ENCODE measurements at places on chromosomes 7 and 10.

DNA sequence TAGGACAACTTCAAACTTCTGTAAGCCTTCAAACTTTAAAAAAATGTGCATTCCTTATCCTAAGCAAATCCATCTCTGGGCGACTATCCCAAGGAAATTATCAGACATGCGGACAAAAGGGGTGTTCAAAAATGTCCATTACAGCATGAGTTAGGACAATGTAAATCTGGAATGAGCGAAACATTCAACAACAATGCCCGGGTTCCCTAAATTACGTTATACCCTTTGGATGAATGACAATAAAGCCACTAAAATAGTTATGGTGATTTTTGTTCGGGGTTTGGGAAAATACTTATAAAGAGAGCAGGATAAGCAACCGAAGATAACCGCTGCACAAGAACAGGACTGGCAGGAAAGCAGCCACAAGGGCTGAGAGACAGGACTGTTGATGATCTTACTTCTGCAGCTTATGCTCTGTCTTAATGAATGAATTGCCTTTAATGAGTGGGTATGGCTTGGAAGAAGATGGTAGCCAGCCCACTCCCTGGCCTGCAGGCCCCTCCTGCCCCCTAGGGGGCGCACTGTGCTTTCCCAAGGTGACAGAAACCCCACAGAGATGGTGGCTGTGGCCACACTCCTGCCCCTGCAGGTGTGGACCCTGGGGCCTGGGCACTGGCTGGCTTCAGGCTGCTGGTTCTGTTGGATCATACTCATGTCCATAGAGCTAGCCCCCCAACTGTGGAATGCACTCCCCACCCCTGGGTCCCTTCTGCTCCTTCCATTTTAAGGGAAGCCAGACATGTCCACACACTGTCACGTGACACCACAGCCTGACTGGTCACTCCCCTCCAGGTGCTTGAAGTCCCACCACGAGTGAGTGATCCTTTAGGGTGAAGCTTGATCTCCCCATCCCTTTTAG is 45.0 kb downstream of the ZCCHC24 start:
- peak; percentile 92 for DNase-seq

GRCh38 chr7:156031679-156032478 is 219.6 kb upstream of the SHH start:
- DNase-seq: no peak

- DNase-seq: peak; percentile 47
Measured at GRCh38 chr10:110556969-110557601, 10.4 kb upstream of the SMC3 start.

DNA sequence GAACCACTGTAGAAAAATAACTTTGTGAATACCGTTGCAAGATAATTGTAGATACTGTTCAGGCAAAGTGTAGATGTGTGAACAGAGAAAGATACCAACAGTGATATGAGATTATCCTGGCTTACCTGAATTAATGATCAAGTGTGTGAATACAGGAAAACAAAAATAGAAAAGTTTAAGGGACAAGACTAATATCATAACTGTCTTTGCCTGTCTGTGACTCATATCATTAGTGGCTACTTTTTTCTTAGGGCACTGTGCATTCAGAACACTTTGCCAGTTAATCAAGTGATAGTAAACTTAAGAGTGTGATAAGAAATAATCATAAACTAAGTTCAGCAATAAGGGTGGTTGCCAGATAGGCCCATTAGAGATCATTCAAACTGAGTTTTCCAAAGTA is 323.0 kb upstream of the LRGUK start:
- no peak for DNase-seq

GRCh38 chr10:16717622-16718395 is 99.4 kb downstream of the RSU1 start:
- DNase-seq: no peak

GRCh38 chr10:22611425-22612115 is 102.8 kb downstream of the PIP4K2A start:
- DNase-seq: no peak

- DNase-seq: peak; percentile 83
Measured at GRCh38 chr7:128103498-128104107, 72.4 kb upstream of the LRRC4 start.

DNA sequence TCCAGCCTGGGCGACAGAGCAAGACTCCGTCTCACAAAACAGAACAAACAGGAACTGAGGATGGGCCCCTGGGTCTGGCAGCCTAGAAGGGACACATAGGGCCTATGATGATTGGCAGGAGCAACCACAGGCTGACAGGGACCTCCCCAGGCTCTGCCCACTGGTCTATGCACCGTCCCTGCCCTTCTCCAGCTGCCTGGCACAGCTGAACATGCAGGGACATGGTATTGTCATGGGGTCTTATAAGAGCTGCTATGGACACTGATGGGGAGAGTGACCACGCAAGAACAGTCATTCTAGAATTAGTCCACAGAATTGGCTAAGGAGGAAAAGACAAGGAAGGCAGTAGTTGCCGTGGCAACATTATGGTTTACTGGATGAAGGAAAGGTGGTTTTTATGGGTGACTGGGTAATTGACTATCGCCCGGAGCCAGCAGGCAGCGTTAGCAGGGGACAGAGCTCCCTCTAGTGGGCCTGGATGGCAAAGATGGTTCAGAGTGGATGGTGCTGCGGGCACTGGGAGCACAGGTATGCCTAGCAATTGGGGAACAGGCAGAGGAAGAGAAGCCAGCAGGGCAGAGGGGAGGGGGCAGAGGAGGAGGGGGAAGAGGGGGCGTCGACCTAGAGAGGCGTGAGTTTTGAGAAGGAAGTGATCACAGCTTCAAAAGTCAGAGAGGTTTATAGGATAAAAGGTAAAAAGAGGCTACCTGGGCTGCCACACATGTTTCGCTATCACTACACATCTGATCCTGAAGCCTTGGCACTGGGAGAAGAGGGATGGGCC is 7.8 kb upstream of the TRIM56 start:
- peak; percentile 88 for DNase-seq

DNA sequence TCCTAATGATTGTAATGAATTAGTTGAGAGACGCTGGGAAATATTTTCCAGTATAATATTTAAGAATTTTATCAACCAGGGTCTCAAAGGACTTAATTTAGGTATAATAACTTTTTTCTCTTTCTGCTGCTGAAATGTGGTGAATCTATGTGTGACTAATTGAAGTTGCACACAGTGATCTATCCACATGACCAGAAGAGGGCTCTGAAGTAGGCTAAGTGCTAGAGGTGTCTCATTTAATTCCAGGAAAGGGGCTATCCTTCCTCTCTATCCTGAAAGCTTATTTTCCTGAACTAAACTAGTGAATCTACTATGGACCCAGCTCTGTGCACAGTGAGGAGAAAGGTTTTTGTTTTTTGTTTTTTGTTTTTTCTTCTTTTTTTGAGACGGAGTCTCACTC is 294.4 kb upstream of the MYO3A start:
- peak; percentile 8 for DNase-seq

- DNase-seq: no peak
Measured at GRCh38 chr7:70484255-70484654, 647.7 kb upstream of the GALNT17 start.

DNA sequence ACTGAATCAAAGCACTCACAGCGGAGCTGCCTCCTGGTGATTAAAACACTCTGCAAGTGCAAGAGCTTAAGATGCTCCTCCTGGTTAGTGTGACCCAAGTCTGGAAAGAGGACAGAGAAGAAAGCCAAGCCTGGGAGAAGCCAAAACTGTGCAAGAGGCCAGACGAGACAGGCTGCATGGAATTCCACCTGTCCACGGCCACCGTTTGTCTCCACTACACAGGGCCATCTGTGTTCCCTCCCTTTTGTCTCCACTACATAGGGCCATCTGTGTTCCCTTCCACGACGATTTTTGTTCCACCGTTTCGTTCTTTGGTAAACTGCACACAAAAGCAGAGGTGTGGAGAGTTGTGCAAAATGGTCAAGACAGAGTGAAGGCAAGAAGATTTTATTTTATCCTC is 233.0 kb downstream of the DIP2C start:
- DNase-seq: no peak

DNA sequence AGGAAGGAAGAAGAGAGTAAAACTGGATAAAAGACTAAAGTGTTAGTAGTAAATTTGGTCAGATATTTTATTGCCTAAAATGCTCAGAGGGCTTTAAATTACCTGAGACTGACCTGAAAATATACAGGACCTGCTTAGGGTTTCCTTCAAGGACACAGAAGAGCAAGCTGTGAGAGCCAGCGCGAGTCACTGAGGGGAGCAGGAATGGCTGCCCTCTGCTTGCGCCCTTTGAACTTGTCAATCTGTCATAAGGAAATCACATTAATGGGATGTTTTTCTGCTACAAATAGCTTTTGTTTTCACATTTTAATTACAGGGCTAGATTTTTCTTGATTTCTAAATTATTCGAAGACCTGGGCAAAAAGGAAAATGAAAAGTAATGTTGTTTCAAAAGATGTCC is 26.9 kb downstream of the DNAJB9 start:
- no peak for DNase-seq

Data from H7 (cell line).